ENCODE measurements at places on chromosomes 1 and 21. TPM values are rescaled to one million over a fixed set of nuclear protein-coding genes. Genes with fewer than 3 reads are reported as not detected.
A peak's percentile ranks its signal among the peaks of the same experiment; 100 is the strongest.

DNA sequence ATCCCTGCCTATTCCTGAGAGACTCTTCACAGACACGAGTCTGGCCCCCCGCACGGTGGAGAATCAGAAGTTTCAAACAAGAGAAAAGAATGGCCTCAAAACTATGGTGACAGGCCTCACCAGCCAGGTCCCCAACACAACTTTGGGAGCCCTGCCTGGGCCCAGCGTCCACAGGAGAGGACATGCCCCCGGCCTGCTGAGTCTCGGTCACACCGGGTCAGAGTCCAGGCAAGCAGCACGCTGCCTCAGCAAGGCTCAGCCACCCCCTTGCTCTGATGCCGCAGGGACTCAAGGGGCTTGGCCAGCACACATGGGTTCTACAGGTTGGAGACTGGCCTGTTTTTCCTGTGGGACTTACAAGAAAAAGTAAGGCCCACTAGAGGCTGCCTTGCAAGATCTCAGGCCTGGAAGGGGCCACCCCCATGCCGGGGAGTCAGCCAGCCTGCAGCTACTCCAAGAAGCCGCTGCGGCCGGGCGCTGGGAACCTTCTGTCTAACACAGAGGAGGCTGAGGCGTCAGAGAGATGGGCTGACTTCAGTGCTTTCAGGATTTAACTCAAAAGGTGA lies 116.8 kb downstream of the NPHP4 start:
- no peak for DNase-seq
- H3K27me3 ChIP-seq = no peaks in the 10 kb centered on the region
- H3K4me1 ChIP-seq = no peaks in the 10 kb centered on the region
- no peak overlapping the region for H3K4me3 ChIP-seq
- H3K36me3 ChIP-seq = peaks cover 29% of the 10 kb centered on the region

GRCh38 chr1:58648842-58649241 lies 51.0 kb downstream of the MYSM1 start:
- H3K27me3 ChIP-seq = no peaks in the 10 kb centered on the region
- no peak overlapping the region for H3K27ac ChIP-seq
- no peaks in the 10 kb centered on the region for H3K36me3 ChIP-seq
- DNase-seq = no peak
- no peaks in the 10 kb centered on the region for H3K4me1 ChIP-seq

DNA sequence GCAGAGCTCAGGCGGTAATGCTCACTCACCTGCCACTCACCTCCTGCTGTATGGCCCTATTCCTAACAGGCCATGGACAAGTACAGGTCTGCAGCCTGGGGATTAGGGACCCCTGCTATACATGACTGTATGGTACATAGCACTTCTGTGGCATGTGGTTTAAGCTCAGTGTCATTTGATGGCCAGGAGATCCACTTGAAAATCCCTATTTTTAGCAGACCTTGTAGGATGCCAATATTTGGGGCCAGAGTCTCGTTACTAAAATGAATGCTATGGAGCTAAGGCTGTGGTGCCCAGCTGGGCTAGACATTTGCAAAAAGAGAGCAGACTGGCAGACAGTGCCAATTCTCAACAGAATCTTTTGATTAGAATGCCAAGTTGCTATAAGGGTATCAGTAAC lies 1.7 kb upstream of the ANGPTL7 start:
- H3K27me3 ChIP-seq = no peaks in the 10 kb centered on the region
- no peak overlapping the region for H3K4me3 ChIP-seq
- H3K27ac ChIP-seq = no peak overlapping the region
- H3K36me3 ChIP-seq = no peaks in the 10 kb centered on the region
- no peak for DNase-seq

DNA sequence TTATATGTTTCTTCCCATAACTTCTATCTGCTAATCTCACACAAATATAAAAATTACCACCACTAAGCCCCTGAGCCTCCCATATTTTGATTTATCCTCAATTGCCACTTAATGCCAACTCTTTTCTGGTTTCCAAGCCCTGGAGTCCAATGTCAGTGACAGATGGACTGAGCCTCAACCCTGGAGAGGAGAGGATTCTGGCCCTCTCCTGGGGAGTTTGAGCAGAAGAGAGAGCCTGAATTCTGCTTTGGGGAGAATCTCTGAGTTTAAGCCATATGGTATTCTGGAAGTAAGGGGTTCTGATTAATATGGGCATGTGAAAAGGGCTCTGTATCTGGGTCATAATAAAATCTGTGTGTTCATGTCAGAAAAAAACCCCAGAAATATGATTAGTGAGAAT lies 8.5 kb downstream of the CADM3 start:
- H3K4me3 ChIP-seq = no peak overlapping the region
- no peaks in the 10 kb centered on the region for H3K4me1 ChIP-seq
- H3K27me3 ChIP-seq = no peaks in the 10 kb centered on the region
- no peaks in the 10 kb centered on the region for H3K36me3 ChIP-seq
- DNase-seq = no peak

DNA sequence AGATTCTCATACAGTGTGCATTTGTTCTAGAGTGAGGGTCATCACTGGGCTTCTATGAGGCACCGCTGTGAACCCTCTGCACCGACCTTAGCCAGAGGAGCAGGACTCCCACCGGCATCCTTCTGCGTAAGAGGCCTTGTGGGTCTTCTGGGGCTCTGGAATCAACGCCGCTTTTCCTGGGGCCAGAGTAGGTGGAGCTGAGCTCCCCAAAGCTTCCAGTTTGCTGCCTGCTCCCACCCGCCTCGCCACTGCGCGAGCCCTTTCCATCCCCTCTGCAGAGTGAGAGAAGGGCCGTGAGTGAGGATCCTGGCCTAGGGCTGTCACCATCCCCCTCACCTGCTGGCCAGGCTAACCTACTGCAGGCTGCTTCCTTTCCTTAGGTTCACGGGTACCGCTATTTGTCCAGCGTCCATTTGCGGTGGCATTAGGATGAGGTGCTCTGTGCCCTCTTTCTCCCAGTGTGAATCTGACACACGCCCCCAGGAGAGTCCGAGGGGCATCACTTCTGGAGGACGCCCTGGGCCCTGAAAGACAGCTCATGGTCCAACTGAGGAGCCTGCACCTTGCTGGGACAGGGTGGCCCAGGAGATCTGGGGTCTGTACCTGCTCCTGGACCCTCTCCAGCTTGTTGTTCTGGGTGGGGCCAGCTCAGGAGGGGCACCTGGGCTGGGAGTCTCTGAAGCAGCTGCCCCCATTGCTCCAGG lies 36.2 kb downstream of the UMODL1 start:
- no peaks in the 10 kb centered on the region for H3K36me3 ChIP-seq
- H3K4me3 ChIP-seq = peak overlapping the region; percentile 52
- DNase-seq = peak; percentile 64
- H3K4me1 ChIP-seq = peaks cover 19% of the 10 kb centered on the region
- H3K27me3 ChIP-seq = no peaks in the 10 kb centered on the region

DNA sequence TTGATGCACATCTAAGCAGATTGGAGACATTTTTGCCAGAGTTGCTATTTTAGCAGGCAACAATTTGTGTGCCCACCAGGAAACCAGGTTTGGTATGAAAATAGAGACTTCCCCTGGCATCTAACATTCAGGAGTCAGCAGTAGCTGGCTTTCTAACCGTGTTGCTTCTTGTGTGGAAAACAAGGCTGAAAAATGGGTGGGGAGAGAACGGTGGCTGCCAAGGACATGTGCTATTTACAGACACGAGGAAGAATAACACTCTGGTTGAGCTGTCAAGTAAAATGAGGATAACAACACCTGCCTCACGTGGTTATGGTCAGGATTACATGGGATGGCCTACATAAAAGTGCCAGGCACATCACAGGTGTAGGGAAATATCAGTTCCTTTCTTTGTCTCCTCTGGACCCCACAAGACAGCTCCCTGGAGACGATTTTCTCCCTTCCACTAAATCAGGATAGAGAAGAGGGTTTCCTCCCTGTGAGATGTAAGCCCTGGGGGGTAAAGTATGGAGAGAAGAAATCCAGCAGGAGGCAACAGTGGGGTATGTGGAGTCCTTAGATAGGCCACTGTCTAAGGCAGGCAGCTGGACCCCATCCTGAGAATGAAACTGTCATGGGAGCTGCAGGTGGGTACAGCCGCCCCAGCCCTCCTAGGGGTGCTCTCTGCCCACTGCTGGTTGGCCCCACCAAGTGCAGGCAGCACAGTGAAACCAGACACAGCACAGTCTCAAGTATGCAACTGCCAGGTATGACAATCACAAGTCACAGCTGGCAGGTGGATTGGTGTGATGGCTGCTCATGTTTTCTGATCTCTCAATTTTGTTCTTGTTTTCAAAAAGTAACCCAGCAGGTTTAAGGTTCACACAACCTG lies 80.3 kb downstream of the TENT5C start:
- H3K4me1 ChIP-seq = no peaks in the 10 kb centered on the region
- H3K27ac ChIP-seq = peak overlapping the region; percentile 15
- H3K36me3 ChIP-seq = no peaks in the 10 kb centered on the region
- no peak overlapping the region for H3K4me3 ChIP-seq
- H3K27me3 ChIP-seq = no peaks in the 10 kb centered on the region
- DNase-seq = no peak

- H3K27me3 ChIP-seq = no peaks in the 10 kb centered on the region
- peaks cover 7% of the 10 kb centered on the region for H3K4me1 ChIP-seq
- DNase-seq = no peak
- H3K4me3 ChIP-seq = no peak overlapping the region
- H3K36me3 ChIP-seq = no peaks in the 10 kb centered on the region
These were observed 42.9 kb downstream of the NFIA start for GRCh38 chr1:61125263-61125662.

ITGB2 gene
- 285 TPM for total RNA-seq

INKA2 gene
- total RNA-seq = 6.3 TPM

F13B gene
- total RNA-seq = not detected

SV2A gene
- total RNA-seq = 3.7 TPM

FOXO6 gene
- total RNA-seq = 0.26 TPM
